ENCODE measurements at places on chromosomes 16 and 17. TPM values are rescaled to one million over a fixed set of nuclear protein-coding genes. Genes with fewer than 3 reads are reported as not detected.

IRX6 gene
- total RNA-seq, result not detected

TMC5 gene
- not detected for total RNA-seq

GDPD1 gene
- 2.3 TPM for total RNA-seq

KRT33B gene
- total RNA-seq, result not detected

TXNDC17 gene
- total RNA-seq, result 139 TPM

CACNG5 gene
- not detected for total RNA-seq

PRDM7 gene
- total RNA-seq, result not detected

HOXB1 gene
- not detected for total RNA-seq

CDH1 gene
- total RNA-seq, result not detected

DNASE1L2 gene
- total RNA-seq, result 1.1 TPM

TEX14 gene
- not detected for total RNA-seq

TLCD2 gene
- 4.3 TPM for total RNA-seq

All from smooth muscle cell of the coronary artery (primary cell).